ENCODE measurements at places on chromosomes 1 and 21.

- no peak for DNase-seq
Measured at GRCh38 chr1:95021805-95022643, 50.7 kb downstream of the ALG14 start.

DNA sequence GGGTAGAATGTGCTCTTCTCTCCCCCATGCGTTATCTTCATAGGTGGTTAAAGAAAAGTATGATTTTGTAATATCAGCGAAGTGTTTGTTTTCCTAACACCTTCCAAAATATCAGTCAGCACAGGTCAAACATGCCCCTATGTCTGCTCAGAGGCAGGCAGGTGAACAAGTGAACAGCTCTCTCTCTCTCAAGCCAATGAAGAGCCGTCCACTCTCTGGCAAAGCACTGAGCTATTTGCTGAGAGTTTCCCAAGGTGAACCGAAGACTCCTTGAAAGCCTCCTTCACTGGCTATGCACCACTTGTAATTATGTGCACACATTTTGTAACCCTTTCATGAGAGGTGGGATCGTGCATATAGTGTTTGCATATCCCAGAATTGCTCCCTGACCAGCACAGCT, 47.7 kb downstream of the ST6GALNAC3 start:
- no peak for DNase-seq

GRCh38 chr1:115166531-115167091, 77.3 kb upstream of the TSPAN2 start:
- DNase-seq: no peak

DNA sequence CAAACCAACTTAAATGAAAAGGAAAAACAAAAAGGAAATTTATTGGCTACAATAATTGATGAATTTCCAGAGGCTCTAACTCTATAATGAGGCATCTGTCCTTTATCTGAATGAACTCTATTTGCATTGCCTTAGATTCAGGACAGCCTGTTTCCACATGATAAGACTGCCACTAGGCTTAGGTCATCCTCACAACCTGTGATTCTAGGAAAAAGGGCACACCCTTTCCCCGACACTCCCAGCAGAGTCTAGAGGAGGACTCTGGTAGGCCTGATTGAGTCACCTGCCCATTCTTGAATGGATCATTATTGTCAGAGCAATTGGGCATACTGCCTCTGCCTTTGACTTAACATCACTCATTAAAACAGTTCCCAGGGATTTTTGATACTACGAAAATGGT, 262.8 kb downstream of the TPR start:
- no peak for DNase-seq

- DNase-seq: no peak
Measured at GRCh38 chr1:201578008-201578888, 39.3 kb downstream of the NAV1 start.

DNA sequence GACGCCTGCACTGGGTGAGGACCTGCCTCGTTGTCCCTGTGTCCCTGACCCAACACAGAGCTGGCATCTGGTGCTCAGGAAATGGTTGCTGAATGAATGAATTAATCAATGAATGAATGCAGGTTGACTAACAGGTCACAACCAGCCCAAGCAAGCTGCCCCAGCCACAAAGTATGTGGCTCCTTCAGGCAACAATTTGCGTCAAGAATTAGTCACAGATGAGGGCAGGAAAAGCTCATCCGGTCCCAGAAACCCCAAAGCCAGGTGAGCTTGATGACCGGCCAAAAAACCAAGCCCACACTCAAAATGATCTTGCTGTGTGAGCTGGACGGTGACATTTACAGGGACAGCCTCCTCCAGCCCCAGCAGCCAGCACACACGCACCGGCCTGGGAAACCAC, 40.6 kb upstream of the GPR153 start:
- DNase-seq: no peak

GRCh38 chr1:1390675-1391074, 8.5 kb downstream of the CCNL2 start:
- no peak for DNase-seq

- no peak for DNase-seq
Measured at GRCh38 chr1:25805863-25806225, 5.9 kb downstream of the SELENON start.

DNA sequence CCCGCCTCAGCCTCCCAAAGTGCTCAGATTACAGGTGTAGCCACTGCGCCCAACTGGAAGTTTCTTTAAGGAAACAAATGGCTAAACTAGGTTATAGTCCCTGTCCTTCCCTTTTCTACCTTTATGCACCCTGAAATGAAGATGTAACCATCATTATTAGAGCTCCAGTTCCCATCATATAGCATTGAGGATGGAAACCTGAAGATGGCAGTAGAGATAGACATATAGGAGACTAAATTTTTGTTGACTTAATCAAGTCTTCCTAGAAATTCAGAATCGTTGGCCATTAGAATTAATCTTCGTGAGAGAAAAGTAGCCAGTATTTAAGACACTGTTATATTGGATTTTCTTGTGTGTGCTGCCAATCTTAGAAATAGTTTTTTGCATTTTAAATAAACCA, 1016.3 kb upstream of the NCAM2 start:
- no peak for DNase-seq

DNA sequence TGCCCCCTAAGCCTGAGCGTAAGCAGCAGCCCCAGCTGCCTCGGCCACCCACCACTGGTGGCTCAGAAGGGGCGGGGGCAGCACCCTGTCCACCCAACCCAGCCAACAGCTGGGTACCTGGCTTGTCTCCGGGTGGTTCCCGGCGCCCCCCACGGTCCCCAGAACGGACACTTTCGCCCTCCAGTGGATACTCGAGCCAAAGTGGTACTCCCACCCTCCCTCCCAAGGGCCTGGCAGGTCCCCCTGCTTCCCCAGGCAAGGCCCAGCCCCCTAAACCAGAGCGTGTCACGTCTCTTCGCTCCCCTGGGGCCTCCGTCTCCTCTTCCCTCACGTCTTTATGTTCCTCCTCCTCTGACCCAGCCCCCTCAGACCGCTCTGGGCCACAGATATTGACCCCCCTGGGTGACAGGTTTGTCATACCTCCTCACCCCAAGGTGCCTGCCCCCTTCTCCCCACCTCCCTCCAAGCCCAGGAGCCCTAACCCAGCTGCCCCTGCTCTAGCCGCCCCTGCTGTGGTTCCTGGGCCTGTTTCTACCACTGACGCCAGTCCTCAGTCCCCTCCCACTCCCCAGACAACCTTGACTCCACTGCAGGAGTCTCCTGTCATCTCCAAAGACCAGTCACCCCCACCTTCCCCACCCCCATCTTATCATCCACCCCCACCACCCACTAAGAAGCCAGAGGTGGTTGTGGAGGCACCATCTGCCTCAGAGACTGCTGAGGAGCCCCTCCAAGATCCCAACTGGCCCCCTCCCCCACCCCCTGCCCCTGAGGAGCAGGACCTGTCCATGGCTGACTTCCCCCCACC, 46.2 kb downstream of the YARS1 start:
- no peak for DNase-seq

DNA sequence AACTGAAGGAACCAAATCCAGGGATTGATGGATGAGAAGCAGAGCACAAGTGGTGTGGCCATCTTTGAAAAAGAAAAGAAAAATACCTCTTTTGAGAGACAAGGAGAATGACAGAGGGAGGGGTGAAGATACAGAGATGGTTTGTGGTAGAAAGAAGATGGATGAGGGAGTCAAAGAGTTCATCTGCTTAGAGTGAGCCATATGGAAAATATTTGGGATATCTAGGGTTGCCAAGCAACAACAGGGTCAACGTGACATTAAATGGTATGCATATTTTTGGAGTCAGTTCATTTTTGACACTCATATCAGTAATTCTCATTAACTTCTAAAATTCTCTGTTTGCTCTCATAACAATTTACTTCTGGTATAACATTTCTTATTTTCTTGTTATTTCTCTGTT, 50.7 kb downstream of the MACF1 start:
- no peak for DNase-seq

GRCh38 chr1:181482521-181483284, 614 bp upstream of the CACNA1E start:
- peak; percentile 61 for DNase-seq

- DNase-seq: no peak
Measured at GRCh38 chr1:216606047-216606637, 117.1 kb downstream of the ESRRG start.

DNA sequence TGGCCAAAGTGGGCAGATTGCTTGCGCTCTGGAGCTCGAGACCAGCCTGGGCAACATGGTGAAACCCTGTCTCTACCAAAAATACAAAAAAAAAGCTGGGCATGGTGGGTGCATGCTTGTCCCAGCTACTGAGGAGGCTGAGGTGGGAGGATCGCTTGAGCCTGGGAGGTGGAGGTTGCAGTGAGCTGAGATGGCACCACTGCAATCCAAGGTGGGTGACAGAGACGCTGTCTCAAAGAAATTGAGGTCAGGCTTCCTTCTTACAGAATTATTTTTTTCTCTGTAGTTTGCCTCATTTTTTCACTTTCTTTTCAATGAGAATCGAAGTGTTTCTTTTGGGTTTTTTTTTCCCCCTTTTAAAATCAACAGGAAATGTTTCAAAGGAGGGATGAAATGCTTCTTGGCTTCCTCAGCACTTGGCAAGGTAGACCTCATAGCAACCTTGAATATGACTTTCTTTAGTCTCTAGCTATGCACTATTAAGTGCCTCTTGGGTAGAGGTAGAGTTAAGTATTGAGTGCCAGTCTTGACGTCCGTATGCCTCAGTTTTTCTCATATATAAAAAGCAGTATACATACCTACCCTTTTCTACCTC, 40.3 kb downstream of the MDM4 start:
- no peak for DNase-seq

GRCh38 chr1:203791498-203791897, 3.9 kb upstream of the ZBED6 start:
- no peak for DNase-seq

DNA sequence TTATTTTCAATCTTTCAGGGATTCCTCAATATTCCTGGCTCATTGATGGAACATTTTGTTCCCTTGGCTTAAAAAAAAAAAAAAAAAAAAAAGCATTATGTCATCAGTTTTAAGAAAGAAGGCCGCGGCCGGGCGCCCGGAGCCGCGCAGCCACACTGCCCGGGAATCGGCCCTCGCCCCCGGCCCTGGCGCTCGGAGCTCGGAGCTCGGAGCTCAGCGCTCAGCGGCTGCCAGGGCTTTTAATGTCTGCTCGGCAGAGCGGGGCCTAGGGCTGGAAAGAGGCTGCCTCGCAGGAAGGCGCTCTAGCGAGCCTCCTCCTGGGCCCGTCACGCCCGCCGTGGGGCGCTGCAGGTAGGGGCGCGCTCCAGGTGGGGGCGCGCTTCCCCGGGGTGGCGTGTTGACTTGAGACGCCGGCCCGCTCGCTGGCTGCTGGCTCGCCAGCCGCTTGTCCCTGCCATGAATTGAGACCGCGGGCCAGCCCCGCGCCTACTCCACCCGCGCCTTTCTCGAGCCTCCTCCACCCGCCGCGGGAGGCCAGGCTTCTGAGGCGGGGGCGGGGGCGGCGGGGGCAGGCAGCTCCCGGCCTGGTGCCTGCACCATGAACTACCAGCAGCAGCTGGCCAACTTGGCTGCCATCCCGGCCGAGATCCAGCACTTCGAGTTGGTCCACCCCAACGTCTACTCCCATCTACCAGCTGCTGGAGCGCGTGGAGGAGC, 5.4 kb upstream of the TDRD5 start:
- peak; percentile 65 for DNase-seq

DNA sequence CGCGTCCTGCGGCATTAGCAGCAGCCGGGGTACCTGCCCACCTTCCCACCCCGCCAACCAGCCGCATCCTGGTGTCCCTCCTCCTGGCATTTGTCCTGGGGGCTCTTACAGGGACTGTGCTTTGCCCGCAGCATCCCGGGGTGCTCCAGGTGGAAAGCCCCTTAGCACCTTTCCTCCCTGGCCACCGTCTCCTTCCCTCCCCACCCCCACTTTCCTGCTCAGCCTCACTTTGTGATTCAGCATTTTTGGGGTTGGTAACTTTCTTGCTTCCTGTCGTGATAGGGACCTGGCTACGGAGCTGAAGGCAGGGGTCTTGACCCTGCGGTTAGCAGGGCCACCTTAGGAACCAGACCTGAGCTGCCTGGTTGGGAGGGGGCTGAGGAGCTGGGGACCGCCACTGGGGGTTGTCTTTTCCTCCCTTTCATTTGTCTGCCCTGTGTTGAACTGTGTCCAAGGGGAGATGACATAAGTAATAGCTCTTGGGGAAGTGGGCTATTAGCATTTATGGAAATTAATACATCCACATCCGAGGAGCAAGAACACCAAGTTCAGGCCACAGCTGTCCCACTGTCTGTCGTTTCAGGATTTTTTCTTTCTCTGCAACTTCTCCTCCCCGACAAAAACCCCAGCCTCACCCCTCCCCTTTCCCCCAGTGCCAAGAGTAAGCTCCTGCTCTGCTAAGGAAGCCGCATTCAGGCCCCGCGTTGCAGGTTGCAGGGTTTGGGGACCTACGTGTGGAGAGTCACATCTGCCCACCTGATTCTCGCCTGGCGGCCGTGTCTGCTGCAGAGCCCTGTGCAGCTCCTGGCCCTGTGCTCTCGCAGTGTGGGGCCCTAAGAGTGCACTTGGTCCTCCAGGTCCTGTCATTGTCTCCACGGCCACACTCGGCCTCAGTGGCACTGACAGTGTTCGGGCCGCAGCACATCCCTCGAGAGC, 1.6 kb upstream of the NPHP4 start:
- no peak for DNase-seq

GRCh38 chr1:198359024-198359653, 181.3 kb downstream of the ATP6V1G3 start:
- DNase-seq: no peak

DNA sequence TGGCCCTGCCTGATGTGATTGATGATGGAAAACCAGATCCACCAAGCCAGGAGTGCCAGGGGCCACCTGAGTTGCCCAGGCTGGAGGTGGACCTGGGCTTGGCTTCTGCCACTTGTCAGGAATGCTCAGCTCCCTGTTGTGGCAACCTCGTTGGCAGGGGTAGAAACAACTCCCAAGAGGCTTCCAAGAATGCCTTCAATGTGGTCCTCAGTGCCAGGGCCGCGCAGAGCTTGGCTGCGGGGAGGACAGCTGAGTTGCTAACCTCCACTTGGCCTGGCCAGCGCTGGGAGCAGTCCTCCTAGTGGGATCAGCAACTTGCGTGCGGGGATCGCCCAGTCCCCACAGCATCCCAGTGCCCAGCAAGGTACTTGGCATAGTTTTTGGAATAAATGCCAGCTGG, 9.0 kb downstream of the MYOM3 start:
- DNase-seq: no peak

- no peak for DNase-seq
Measured at GRCh38 chr1:201795066-201795465, 33.9 kb upstream of the IPO9 start.

- DNase-seq: no peak
Measured at GRCh38 chr1:111793923-111794322, 38.2 kb downstream of the DDX20 start.

DNA sequence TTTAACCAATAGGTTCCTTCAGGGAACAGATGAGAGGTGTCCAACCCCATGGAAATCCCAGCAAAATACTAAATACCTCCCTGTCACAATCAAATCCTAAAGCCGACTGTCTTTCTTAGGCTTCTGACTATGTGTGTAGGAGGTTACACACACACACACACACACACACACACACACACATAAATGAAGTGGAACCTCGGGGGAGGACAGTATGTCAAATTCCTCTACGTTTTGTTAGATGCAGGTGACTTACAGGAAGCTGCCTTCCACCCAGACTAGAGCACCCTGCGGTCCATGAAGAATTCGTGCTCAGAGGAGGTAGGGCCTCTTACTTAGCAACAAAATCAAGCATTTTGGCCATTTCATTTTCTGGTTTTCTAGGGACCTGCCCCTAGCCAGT, 16.4 kb downstream of the RSPH1 start:
- DNase-seq: no peak

- no peak for DNase-seq
Measured at GRCh38 chr1:218679391-218679790, 334.3 kb downstream of the TGFB2 start.
